ENCODE measurements at places on chromosomes 12 and 14. TPM values are rescaled to one million over a fixed set of nuclear protein-coding genes. Genes with fewer than 3 reads are reported as not detected.

GRCh38 chr12:11685716-11686115 is 36.2 kb downstream of the ETV6 start:
- H3K4me3 ChIP-seq, result no peak overlapping the region
- H3K36me3 ChIP-seq, result no peaks in the 10 kb centered on the region
- no peak overlapping the region for H3K27ac ChIP-seq
- no peaks in the 10 kb centered on the region for H3K27me3 ChIP-seq

PLA2G1B gene
- not detected for total RNA-seq

GRCh38 chr12:106747973-106748436 is 26.5 kb upstream of the RIC8B start:
- no peak overlapping the region for H3K4me3 ChIP-seq
- DNase-seq, result no peak
- no peaks in the 10 kb centered on the region for H3K4me1 ChIP-seq
- H3K27ac ChIP-seq, result no peak overlapping the region

RFX4 gene
- total RNA-seq, result not detected

DNA sequence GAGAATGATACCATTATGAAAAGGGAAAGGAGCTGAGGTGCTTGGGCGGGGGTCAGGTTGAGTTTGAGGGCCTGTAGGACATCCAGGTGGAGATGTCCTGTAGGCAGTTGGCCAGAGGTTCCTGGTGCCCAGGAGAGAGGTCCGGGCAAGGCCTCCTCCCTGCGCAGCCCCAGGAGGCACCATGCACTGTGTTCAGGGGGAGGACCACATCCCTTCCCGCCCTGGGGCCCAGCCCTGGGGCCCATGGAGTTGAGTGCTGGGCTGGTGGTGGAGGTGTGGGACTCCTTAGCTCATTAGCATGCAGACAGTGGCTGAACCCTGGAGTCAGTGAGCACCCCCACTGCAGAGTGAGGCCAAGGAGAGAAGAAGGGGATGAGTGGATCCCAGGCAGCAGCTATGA is 5.7 kb upstream of the FAIM2 start:
- no peak overlapping the region for H3K27ac ChIP-seq
- H3K36me3 ChIP-seq, result no peaks in the 10 kb centered on the region
- H3K4me1 ChIP-seq, result no peaks in the 10 kb centered on the region

SLC6A15 gene
- 0.51 TPM for total RNA-seq

- H3K36me3 ChIP-seq, result no peaks in the 10 kb centered on the region
- H3K4me1 ChIP-seq, result peaks cover 9% of the 10 kb centered on the region
- no peak overlapping the region for H3K27ac ChIP-seq
These were observed 1.0 kb downstream of the CLBA1 start for GRCh38 chr14:104986487-104987164.

- H3K4me1 ChIP-seq, result no peaks in the 10 kb centered on the region
- no peaks in the 10 kb centered on the region for H3K27me3 ChIP-seq
- DNase-seq, result no peak
- no peaks in the 10 kb centered on the region for H3K36me3 ChIP-seq
These were observed 17.0 kb downstream of the TMEM30B start for GRCh38 chr14:61264010-61264571.

DNA sequence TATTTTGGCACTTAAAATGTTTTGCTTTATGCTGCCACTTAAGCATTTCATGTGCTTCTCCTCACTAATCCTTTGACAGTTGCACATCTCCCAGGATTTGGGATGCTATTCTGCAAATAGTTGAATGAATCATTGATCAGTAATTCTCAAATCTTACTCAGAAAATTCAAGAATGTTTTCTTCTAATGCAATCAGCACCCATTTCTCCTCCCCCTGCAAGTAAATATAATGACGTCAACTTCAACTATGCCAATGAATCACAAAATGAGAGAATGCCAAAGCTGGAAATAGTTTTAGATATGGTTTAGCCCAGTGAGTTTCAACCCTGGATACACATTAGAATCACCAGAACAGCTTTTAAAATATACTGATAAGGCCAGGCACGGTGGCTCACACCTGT is 2.1 kb upstream of the BLOC1S1 start:
- H3K4me1 ChIP-seq, result peaks cover 82% of the 10 kb centered on the region
- no peak overlapping the region for H3K4me3 ChIP-seq
- no peak for DNase-seq
- H3K27me3 ChIP-seq, result no peaks in the 10 kb centered on the region

RBP5 gene
- total RNA-seq, result not detected

GRCh38 chr14:79395061-79395460 is 816.2 kb downstream of the DIO2 start:
- no peak overlapping the region for H3K27ac ChIP-seq
- no peak overlapping the region for H3K4me3 ChIP-seq
- no peak for DNase-seq
- H3K27me3 ChIP-seq, result no peaks in the 10 kb centered on the region

ITGA7 gene
- total RNA-seq, result 69.7 TPM

GRCh38 chr12:57993030-57993429 is 51.7 kb downstream of the ATP23 start:
- no peaks in the 10 kb centered on the region for H3K27me3 ChIP-seq
- no peaks in the 10 kb centered on the region for H3K36me3 ChIP-seq
- no peak overlapping the region for H3K4me3 ChIP-seq
- no peaks in the 10 kb centered on the region for H3K4me1 ChIP-seq

- DNase-seq, result no peak
- peaks cover 16% of the 10 kb centered on the region for H3K4me1 ChIP-seq
- H3K27ac ChIP-seq, result peak overlapping the region; percentile 36
- H3K4me3 ChIP-seq, result no peak overlapping the region
- no peaks in the 10 kb centered on the region for H3K27me3 ChIP-seq
- H3K36me3 ChIP-seq, result no peaks in the 10 kb centered on the region
These were observed 26.8 kb downstream of the DGLUCY start for GRCh38 chr14:91140672-91141071.

DNA sequence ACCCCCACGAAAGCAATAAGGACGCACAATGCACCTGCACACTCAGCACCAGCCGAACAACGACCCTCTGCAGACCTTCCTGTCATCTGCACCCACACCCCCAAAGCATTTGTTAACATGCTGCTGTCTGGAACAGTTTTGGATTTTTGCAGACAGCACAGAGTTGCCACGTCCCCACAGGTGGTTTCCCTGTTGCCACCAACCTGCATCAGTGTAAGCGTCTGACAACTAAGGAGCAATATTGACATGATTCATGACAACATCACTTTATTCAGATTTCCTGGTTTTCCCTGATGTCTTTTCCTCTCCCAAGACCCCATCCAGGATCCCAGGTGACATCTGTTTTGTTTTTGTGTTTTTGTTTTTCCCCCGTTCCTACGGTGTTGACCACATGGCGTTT is 150.7 kb upstream of the C14orf180 start:
- H3K4me1 ChIP-seq, result no peaks in the 10 kb centered on the region
- no peak overlapping the region for H3K27ac ChIP-seq
- H3K4me3 ChIP-seq, result no peak overlapping the region
- DNase-seq, result no peak

RNASE1 gene
- 157 TPM for total RNA-seq

PIANP gene
- total RNA-seq, result not detected

GRCh38 chr12:70854138-70854537 is 66.4 kb downstream of the PTPRR start:
- no peak overlapping the region for H3K4me3 ChIP-seq
- H3K36me3 ChIP-seq, result no peaks in the 10 kb centered on the region
- no peaks in the 10 kb centered on the region for H3K4me1 ChIP-seq
- no peak overlapping the region for H3K27ac ChIP-seq

SLC2A13 gene
- 2.7 TPM for total RNA-seq

GRCh38 chr12:124492879-124493808 is 74.3 kb downstream of the NCOR2 start:
- no peak for DNase-seq
- H3K4me3 ChIP-seq, result no peak overlapping the region
- no peaks in the 10 kb centered on the region for H3K36me3 ChIP-seq
- peak overlapping the region; percentile 18 for H3K27ac ChIP-seq

DNA sequence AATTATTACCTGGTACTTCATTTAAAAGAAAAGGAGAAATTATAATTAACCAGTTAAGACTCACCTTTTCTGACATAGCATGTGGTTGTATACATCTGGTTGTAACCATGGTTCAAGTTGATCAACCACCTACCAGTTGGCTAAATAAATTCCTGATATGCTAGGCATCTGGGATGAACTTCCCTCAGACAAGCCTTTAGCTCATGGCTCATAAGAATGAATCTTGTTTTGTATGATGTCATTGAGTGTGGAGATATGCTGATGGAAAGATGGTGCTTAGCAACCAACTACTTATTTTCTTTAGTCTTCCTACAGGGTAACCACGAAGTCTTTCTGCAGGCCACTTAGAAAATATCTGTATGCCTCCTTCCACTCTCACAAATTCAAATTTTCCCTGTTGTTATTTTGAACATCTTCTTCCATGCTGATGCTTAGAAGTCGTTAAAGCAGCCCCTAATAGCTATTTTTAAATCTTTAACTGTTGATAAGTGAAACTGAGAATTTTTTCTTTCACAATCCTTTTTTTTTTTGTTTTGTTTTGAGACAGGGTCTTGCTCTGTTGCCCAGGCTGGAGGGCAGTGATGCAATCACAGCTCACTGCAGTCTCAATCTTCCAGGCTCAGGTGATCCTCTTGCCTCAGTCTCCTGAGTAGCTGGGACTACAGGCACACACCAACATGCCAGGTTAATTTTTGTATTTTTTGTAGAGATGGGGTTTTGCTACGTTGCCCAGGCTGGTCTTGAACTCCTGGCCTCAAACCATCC is 51.9 kb upstream of the PTHLH start:
- H3K4me1 ChIP-seq, result no peaks in the 10 kb centered on the region
- no peak overlapping the region for H3K27ac ChIP-seq
- H3K36me3 ChIP-seq, result no peaks in the 10 kb centered on the region
- no peaks in the 10 kb centered on the region for H3K27me3 ChIP-seq
- H3K4me3 ChIP-seq, result no peak overlapping the region

GRCh38 chr12:102479099-102479885 is 1.1 kb downstream of the IGF1 start:
- H3K27ac ChIP-seq, result peak overlapping the region; percentile 8
- H3K4me3 ChIP-seq, result peak overlapping the region; percentile 60
- no peaks in the 10 kb centered on the region for H3K36me3 ChIP-seq

KLRF1 gene
- not detected for total RNA-seq

- no peaks in the 10 kb centered on the region for H3K4me1 ChIP-seq
- DNase-seq, result no peak
- H3K27me3 ChIP-seq, result no peaks in the 10 kb centered on the region
- H3K4me3 ChIP-seq, result no peak overlapping the region
These were observed 41.1 kb downstream of the PROX2 start for GRCh38 chr14:74834692-74835392.

GRCh38 chr14:95481391-95482022 is 34.9 kb downstream of the SYNE3 start:
- no peaks in the 10 kb centered on the region for H3K27me3 ChIP-seq
- peak overlapping the region; percentile 73 for H3K27ac ChIP-seq
- H3K4me3 ChIP-seq, result no peak overlapping the region
- no peaks in the 10 kb centered on the region for H3K36me3 ChIP-seq
- no peak for DNase-seq
- H3K4me1 ChIP-seq, result peaks cover 19% of the 10 kb centered on the region

DNA sequence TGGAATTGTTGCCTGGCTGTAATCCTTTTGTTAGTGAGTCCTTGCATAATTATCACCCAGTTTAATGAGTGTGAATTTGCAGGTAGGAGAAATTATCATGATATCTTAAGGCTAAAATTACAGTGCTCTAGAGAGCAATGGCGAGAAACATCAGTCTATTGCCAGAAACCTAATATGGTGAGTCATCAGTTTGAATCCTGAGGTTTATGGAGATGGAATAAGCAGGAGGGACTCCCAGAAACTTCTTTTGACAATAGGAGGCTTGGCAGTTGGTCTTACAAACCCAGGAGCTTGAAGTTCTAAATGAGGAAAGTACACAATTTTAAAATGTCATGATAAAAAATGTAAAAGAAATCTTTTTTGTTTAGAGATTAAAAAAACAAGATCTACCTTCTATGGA is 31.5 kb upstream of the CRADD start:
- no peak overlapping the region for H3K27ac ChIP-seq
- H3K27me3 ChIP-seq, result no peaks in the 10 kb centered on the region
- DNase-seq, result no peak

KLHL33 gene
- 4.7 TPM for total RNA-seq

POTEG gene
- not detected for total RNA-seq

GRCh38 chr12:131346555-131347344 is 364.1 kb upstream of the SFSWAP start:
- no peak overlapping the region for H3K4me3 ChIP-seq
- no peaks in the 10 kb centered on the region for H3K4me1 ChIP-seq
- no peak overlapping the region for H3K27ac ChIP-seq
- no peak for DNase-seq
- H3K36me3 ChIP-seq, result no peaks in the 10 kb centered on the region

GRCh38 chr12:88572781-88573549 is 7.3 kb downstream of the KITLG start:
- peaks cover 19% of the 10 kb centered on the region for H3K4me1 ChIP-seq
- H3K36me3 ChIP-seq, result no peaks in the 10 kb centered on the region
- no peak overlapping the region for H3K27ac ChIP-seq
- DNase-seq, result no peak

ADAM21 gene
- not detected for total RNA-seq

DNA sequence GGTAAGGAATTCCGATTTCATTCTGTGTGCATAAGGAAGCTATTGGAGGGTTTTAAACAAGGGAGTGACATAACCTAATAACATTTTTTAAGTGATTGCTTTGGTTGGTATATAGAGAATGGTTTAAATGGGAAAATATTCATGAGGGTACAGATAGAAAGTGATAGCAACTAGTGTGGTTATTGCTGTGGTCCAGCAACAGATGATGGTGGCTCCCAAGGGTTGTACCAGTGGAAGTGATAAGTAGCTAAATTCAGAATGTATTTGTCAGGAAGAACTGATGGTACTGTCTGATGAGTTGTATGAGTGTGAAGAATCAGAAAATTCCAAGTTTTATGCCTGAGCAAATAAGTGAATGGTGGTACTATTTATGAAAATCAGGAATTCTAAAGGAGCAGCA is 2.6 kb upstream of the CNOT2 start:
- no peaks in the 10 kb centered on the region for H3K27me3 ChIP-seq
- H3K36me3 ChIP-seq, result peaks cover 29% of the 10 kb centered on the region
- no peak overlapping the region for H3K4me3 ChIP-seq
- DNase-seq, result no peak

- H3K27ac ChIP-seq, result no peak overlapping the region
- H3K36me3 ChIP-seq, result peaks cover 20% of the 10 kb centered on the region
- no peaks in the 10 kb centered on the region for H3K27me3 ChIP-seq
- no peak overlapping the region for H3K4me3 ChIP-seq
- no peak for DNase-seq
These were observed 26.8 kb upstream of the BMAL2 start for GRCh38 chr12:27305673-27306456.

GRCh38 chr12:1644534-1645438 is 15.8 kb downstream of the WNT5B start:
- no peaks in the 10 kb centered on the region for H3K27me3 ChIP-seq
- peaks cover 3% of the 10 kb centered on the region for H3K4me1 ChIP-seq
- H3K4me3 ChIP-seq, result no peak overlapping the region
- H3K27ac ChIP-seq, result no peak overlapping the region
- peak; percentile 38 for DNase-seq

Measured in gastrocnemius medialis (tissue), 4 donors.